ENCODE measurements at places on chromosomes 16 and 17.

DNA sequence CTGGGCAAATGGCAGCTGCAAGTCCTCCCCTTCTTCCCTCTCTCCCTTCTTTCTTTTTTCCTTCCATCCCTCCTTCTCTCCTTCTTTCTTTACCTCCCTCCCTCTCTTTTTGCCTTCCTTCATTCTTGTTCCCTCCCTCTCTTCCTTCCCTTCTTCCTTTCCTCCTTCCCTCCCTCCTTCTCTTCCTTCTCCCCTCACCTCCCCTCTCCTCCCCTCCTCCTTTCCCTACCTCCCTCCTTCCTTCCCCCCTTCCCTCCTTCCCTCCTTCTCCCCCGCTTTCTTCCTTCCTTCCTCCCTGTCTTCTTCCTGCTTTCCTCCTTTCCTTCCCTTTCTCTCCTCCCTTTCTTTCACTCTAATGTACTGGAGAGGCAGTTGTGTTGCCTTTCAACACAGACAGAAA, 110.8 kb upstream of the SALL1 start:
- DNase-seq: no peak

- DNase-seq: no peak
These were observed 94.3 kb downstream of the SDK2 start for GRCh38 chr17:73549841-73550430.

DNA sequence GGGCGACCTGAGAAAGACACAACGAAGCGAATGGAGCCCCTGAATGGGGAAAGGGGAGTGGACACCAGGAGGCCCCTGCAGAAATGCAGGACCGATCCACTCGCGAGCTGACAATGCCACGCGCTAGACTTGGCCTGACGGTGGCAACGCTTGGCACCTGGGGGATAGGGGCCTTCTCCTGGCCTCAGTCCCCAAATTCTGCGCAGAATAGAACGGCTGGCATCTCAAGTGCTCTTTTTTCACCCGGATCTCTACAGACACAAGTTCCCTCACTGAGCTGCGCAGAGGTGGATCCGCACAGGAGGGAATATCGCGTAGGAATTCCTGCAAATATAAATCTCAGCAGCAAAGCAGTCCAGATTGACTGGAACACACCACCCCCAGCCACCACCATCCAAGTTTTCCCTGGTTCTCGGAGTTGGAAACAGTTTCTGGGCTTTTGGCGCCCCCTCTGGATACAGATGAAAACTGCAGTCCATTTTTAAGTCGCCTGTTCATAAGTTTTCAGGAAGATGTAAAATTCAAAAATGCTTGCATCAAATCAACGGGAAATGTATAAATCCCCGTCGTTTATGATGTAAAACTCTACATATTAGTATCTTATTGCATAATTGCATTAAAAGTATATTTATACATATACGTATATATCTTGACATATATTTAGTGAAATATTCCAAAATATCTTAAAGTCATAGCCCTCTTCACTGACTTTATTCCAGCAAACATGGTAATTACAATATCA, 2.3 kb upstream of the SOX9 start:
- DNase-seq: no peak

DNA sequence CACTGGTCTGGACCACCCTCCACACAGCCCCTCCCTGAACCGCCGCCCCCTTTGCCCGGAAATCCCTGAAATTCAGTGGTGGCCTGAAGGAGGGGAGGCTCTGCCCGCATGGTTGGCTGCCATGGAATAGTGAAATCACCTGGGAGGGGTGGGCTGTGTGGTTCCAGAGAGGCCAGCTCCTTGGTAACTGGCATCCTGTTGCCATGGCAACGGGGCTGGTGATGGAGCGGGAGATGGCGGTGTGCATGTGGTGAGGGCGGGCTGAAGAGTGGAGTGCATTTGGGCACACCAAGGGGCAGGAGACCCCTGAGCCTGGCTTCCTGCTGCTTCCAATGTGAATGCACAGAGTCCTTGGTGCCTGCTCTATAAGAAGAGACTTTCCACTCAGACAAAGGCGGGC, 2.4 kb downstream of the EFNB3 start:
- no peak for DNase-seq

DNA sequence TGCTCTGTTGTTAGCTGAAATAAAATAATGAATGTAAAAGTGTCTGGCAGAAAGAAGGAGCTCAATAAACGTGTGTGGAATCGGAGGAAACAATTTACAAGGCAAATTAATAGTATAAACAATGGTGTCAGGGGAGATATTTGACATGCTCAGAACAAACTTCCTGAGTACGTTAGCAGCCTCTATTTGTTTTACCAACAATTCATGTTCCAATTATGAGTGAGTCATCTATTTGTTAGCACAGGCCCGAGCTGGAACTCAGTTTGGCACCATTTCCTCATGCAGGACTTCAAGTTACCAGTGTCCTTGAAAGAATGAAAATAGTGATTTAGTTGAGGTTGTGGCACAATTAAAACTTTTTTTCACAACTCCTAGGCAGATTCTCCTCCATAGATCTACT, 9.1 kb downstream of the ASIC2 start:
- DNase-seq: no peak

DNA sequence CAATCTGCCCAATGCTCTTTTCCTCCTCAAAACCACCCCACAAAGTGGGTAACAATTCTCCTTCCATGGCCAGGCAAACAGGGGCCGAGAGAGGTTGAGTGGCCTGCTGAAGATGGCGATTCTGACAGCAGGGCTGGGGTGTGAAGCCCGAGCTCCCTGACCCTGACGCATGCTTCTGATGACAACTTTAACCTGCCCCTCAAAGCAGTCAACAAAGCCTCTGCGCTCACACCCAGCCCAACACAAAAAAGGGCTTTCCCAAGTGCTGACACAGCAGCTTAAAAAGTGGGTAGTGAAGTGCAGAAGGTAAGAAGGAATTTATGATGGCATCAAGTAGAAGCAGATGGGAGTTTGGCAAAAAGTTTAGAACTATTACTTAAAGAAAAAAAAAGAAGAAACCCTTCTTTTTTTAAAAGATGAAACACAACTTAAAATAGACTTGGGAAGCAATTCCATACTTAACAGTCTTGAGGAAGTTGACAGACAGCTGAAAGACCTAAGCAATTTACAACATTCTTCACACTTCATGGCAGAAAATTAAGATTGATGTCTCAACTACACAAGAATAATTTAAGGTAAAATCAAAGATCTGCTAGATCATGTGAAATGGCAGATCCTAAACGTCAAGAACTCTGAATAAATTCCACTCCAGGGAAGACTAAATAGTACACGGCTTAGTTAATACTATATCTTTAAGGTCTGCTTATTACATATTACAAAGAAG, 133.9 kb downstream of the PARN start:
- DNase-seq: no peak

DNA sequence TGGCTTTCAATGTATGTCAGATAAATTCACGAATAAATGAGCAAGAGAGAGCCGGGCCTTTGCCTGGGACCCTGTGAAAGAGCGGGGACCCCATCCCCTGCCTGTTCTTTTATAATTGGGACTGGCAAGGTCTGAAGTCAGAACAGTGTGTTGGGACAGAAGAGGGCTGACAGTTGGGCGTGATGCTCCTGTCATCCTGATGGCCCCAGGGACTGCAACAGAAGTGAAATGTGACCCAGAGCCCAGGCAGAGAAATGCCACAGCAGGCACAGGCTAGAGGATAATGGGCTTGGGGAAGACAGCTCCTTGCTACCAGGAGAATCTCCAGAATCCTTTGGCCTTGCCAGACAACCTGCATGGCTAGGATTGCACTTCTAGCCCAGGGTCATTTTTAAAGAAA, 37.9 kb downstream of the GSG1L start:
- DNase-seq: no peak

DNA sequence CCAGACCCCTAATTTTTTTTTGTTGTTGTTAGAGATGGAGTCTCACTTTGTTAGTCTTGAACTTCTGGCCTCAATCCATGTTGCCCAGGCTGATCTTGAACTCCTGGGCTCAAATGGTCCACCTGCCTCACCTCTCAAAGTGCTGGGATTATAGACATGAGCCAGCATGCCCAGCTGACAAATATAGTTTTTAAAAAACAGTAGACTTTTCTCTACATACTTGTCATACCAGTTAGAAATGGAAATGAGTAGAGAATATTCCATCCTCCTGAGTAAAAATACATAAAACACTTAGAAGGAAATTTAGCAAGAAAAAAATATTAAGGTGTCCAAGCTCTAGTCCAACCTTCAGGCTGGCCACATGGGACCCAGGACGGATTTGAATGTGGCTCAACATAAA, 21.4 kb downstream of the C16orf78 start:
- DNase-seq: no peak

DNA sequence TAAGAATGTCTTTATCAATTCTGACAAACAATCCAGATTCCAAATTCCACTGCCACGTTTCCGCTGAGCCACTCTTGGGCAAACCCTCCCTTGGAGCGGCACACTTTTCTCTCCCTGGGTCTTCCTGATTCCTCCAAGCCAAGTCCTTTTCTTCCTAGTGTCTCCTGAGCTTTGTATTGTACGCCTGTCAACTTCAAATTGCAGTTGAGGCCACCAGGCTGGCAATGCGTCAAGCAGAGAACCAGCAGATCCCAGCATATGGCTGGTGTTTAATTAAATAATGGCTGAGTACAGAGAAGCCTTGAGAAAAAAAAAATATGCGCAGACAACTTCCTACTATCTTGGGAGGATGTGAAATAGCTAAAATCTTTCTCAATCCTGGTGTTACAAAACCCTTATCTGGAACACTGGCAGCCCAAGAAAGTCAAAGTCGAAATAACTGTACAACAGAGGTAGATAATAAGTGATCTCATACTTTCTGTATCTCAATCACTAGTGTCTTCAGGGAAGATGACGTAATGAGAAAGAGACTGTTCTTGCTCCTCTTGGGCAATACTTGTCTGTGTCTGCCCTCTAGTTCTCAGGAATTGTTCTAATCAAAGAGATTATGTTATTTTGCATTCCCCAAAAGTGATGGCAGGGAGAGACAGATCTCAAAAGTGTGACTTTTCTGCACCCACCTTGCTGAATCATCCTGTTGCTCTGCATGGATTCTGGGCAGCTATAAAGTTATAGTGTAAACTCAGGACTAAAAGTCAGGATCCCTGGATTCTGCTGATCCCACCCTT, 15.0 kb downstream of the SMIM36 start:
- DNase-seq: no peak

DNA sequence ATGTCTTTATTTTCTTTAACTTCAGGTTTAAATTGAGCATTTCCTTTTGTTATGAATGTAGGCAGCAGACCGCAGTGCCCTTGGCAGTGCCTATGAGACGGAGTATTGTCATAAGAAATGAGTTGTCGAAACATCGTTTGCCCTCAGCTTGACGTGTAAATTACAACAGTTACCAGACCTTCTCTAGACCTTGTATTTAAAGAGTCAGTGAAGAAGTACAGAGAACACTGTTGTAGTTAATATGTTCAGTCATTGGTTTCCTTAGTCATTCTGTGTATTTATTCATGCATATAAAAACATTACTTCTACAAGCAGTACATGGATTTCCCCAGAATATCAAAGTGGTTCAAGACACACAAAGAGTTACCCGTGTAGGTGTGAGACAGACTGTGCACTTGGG, 19.0 kb downstream of the IRF8 start:
- DNase-seq: no peak

DNA sequence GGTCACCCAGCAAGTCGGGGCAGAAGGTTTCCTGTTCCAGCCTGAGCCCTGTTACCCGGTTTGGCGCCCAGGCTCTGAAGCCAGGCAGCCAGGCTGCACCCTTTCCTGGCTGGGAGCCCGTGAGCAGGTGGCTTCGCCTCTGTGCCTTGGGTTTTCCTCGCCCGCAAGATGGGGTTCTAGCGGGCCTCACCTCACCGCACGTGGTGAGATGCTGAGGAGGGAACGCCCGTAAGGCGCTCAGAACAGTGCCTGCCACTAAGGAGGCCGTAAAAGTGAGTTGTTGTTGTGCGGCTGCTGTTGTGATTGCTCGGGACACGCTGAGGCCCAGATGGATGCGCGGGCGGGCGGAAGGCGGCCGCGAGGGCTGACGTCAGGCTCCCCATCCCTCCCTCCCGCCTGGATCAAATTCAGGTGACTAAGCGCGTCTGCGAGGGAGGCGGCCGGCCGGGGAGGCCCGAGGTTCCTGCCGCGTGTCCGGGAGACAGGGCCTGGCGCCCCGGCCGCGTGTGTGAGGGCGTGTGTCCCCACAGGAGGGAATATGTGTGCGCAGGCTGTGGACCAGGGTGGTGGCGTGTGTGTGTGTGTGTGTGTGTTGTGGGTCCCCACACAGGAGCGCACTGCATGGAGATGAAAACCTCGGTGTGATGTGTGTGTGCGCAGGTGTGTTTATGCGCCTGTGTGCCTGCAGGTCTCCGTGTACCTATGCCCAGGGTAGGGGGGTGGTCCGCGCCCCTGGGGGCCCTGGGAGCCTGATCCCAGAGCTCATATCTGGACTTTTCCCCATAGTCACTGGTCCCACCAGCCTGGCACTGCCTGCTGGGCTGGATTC, 4.3 kb downstream of the CAMKK1 start:
- DNase-seq: no peak

- DNase-seq: no peak
These were observed 10.3 kb downstream of the ZFPM1 start for GRCh38 chr16:88463411-88463810.

DNA sequence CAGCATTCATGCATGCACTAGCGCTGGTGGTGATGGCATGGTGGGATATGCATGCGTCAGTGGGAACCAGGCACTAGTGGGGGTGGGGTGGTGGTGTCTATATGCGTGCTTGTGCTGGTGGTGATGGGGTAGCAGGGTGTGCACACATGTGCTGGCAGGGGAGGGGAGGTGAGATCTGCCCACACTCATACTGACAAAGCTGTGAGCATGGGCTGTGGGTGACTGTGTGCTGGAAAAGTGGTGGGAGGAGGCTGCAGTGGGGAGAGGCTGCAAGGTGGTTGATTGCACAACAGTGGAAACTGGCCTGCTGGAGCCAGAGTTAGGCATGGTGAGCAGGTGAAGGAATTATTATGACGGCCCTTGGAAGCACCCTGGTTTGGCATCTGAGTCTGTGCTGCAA, 31.3 kb upstream of the TEKT1 start:
- DNase-seq: no peak

DNA sequence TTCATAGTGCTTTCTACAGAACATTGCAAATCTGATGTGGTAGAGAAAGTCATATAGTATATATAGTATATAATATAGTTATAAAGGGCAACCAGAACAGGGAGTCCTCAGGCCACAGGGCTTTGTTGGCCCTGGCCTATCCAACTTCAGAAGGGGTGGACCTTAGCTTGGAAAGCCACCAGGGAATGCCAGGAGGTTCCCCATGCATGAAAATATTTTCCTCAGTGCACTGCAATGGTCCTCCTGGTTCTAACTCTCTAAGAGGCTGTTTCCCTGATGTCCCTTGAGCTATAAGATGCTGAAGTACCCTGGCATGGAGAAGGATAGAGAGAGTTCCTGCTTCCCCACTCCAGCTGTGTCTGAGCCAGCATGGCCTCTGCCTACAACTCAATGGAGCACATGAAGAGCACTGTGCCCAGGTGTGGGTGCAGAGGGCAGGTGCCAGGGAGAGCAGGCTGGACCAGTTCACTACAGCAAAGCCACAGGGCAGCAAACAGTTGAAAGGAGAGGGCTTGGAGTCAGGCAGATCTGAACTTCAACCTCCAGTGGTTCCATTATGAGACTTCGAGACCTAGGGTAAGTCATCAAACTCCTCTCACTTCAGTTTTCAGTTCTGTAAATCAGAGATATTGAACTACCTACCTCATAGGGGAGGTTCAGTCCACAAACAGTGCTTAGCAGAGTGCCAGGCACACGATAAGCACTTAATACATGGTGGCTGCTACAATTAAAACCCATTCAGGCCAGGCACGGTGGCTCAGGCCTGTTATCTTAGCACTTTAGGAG, 183.1 kb downstream of the SALL1 start:
- DNase-seq: no peak

- DNase-seq: no peak
These were observed 14.1 kb downstream of the TMEM11 start for GRCh38 chr17:21199856-21200255.

- no peak for DNase-seq
These were observed 452.0 kb downstream of the SOX9 start for GRCh38 chr17:72572604-72573491.
